HuH-7 (cell line): ENCODE measurements at places on chromosomes 4 and X.

DNA sequence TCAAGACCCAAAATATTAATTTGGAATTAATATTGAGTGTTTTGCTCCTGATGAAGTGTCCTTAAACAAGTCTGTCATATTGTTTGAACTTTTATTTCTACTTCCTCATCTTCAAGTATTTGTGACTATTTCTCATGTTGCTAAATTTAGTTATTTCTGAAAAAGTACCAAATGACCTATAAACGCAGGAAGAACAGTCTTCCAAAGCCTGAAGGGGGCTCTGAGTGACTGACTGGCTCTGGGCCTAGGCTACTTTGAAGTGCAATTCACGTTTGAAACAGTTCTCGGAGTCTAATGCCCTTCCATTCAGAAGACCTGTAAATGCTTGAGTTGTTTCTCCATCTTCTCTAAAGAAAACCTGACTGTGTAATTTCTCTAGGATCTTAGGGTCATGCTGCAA is 26.5 kb downstream of the GALNT7 start:
- DNase-seq = no peak

DNA sequence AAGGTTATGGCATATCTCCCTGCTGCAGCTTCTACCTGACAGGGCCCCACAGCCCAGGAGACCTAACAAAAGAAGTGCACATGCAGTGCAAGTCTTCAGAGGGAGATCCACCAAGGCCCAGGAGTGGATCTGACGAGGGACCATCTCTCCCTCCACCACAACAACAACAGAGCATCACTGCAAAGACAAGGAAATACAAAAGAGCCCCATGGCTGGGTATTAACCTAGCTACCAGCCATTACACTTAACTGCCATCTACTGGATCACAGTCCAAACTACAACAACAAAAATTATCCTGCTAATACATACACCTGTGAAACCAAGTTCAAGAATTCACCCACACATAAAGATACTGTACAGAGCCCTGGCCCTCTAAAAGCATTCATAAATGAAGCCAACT is 280.2 kb upstream of the SLC7A11 start:
- peak; percentile 4 for DNase-seq

- DNase-seq = no peak
Measured at GRCh38 chr4:11842620-11843263, 414.0 kb upstream of the HS3ST1 start.

DNA sequence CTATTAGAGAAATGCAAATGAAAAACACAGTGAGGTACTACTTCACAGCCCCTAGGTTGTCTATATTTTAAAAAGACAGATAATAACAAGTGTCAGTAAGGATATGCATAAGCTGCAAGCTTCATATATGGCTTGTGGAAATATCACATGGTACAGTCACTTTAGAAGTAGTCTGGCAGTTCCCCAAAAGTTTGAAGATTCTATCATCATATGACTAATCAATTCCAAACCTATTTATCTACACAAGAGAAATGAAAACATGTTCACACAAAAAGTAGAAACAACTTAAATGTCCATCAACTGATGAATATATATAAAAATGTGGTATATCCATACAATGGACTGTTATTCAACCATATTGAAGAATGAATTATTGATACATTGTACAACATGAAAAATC is 185.8 kb upstream of the STK26 start:
- no peak for DNase-seq

GRCh38 chr4:152398060-152398459 is 137.8 kb downstream of the FBXW7 start:
- DNase-seq = no peak

GRCh38 chr4:101366331-101366730 is 19.0 kb upstream of the PPP3CA start:
- no peak for DNase-seq

GRCh38 chr4:143071351-143071750 is 113.4 kb upstream of the USP38 start:
- DNase-seq = no peak

DNA sequence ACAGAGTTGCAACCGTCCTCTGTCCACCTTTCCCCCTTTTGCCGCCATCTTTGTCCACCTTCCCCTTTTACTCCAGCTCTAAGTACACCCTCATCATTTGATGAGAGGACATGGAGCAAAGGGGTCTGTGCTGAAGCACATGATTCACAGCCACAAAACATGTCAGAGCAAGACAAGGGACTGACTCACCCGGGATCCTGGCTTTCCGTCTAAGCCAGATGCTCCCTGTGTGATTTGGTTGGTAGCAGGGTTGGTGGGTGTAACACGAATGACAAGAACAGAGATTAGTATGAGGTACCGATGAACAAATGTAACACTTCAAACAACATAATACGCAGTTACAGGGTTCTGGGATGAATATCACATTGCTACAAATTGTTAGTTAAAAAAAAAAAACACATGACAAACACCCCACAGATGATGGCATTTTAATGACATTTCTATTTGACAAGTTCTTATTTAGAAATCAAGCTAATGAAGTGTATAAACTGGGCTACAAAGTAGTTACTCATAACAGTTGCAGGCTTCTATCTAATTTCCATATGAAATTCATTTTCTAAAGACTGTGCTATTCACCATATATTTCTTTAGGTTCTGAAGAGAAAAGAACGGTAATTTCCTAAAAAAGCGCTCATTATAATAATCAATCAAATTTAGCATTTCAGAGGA is 71.4 kb upstream of the ETNPPL start:
- DNase-seq = no peak

- DNase-seq = peak; percentile 19
Measured at GRCh38 chr4:183797011-183797444, 108.1 kb upstream of the STOX2 start.

GRCh38 chr4:55450566-55450965 is 54.8 kb downstream of the TMEM165 start:
- no peak for DNase-seq
